ENCODE measurements at places on chromosomes 7 and 10.

GRCh38 chr10:131858118-131858515 is 42.7 kb upstream of the PPP2R2D start:
- no peak for DNase-seq

DNA sequence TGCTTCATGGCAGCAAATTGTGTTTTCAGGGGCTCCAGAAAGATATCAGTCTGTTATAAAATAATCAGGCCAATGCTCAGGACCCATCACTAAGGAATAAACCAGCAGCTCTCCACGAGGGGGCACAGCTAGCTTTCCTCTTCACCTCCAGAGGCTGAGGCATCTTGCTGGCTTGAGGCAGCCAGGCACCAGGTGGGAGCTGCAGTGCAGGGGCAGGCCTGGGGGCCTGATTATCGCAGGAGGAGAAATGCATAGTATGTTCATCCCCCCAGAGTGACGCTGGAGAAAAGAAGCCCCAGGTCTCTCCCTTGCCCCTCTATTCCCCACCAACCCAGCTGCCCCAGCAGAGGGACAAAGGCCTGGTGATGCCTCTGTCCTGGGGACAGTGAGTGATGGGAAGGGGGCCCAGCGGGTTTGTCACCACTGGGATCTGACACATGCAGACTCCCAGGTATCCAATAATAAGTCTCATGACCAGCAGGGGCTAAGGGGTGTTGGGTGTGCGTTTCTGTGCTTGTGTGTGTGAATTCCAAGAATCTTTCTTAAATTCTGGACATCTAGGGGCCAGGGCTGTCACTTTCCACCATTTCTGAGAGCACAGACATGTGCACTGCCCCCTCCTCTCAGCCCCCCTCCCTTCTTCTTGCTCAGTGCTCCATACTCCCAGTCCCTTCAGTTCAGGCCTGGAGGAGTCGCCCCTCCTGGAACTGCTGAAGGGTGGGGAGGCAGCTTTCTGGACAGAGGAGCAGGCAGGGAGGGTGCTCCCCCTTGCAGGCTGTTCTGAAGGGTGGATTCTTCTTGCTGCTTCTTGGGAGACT is 128.1 kb upstream of the FAM20C start:
- DNase-seq: no peak

DNA sequence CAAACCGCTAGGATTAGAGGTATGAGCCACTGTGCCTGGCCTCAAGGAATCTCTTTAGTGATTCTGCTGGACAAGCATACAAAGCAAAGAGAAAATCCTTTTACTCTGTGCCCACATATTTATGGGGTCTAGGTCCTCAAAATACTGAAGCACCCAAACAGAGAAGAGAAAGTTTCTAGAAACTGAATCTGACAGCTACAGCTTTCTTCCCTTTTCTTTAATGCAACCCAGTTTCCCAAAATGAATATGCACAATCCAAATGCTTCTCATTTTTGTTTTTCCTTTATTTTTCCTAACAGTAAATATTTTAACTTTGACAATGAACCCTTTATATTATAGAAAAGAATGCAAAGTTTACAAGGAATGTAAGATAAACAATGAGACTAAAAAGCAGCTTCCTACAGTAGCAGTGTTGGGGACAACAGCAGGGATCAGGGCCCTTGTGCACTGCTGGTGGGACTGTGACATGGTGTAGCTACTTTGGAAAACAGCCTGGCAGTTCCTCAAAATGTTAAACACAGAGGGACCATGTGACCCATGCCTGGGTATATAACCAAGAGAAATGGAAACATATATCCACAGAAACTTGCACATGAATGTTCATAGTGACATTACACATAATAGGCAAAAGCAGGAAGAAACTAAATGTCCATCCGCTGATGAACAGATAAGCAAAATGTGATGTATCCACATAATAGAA is 325.2 kb downstream of the PRPF18 start:
- no peak for DNase-seq

DNA sequence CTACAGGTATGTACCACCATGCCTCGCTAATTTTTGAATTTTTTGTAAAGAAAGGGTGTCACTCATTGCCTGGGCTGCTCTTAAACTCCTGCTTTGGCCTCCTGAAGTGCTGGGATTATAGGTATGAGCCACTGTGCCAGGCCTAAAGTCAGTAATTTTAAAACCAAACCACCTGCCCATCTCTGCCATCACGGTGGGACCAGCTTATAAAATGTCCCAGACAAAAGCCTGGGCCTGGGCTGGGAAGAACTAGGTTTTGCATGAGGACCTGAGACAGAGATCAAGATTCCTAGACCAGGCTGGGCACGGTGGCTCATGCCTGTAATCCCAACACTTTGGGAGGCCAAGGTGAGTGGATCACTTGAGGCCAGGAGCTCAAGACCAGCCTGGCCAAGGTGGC is 395.6 kb downstream of the CALN1 start:
- no peak for DNase-seq

DNA sequence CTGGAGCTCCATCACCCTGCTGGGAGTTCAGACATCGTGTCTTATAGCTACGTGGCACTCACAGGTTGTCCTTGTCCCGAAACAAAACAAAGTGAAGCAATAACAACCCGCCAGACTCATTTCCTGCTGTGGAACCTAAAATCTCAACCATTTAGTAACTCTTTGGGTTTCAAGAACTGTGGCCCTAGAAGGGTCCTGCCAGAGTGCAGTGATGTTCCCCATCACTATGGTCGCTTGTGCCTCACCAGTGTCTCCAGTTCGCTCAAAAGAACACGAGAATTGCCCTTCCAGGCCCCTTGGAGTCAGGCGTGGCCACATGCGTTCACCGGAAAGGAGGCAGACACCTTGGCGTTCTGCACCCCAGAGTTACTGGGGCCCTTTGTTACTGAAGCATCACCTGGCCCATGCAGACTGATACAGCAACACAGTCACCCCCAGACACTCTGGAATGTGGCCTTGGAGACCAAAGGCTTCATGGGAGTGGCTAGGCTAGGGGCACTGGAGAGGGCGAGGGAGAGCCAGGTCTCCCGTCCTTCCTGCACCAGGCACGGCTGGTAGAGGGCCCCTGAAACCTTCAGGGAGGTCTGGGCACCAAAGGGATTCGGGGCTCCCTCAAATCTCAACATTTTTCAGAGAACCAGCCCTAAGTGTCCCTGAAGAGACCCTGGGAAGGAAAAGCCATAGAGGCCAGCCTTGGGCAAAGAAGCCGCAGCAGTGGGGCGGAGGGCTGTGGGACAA is 908 bp downstream of the CRYGN start:
- no peak for DNase-seq

GRCh38 chr10:85532773-85533172 is 833.8 kb downstream of the GRID1 start:
- DNase-seq: no peak

GRCh38 chr10:1195828-1196227 is 139.6 kb downstream of the WDR37 start:
- no peak for DNase-seq

DNA sequence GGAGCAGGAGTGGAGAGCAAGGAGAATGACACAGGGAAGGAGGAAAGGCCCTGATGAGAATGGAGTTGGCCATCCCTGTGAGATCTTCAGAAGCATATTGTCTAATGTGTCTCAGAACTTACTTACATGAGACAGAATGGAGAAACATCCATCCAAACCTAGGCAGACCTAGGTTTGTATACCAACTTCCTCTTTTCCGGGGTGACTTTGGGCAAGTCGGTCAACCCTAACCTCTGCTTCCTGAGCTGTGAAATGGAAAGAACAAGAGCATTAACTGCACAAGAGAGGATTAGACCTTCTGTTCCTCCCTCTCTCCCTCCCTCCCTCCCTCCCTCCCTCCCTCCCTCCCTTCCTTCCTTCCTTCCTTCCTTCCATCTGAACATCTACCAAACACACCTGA is 4.5 kb downstream of the GHRHR start:
- DNase-seq: no peak

DNA sequence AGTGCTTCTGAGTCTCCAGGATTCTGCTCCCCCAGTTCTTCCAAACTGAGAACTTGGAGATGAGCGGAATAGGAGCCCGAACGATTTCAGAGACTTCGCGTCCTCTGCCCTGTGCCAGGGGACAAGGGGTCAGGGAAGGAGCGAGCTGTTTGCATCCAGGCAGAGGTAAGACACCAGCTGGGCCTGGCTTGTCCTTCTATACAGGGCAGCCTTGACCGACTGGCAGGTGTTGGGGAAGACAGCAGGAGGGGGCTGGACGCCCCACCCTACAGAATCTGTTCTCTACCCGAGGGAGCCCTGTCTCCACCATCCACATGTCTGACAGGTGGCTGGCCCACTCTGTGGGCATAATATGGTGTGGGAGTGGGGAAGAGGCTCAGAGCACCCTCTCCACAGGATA is 7.1 kb downstream of the SPOCK2 start:
- no peak for DNase-seq

GRCh38 chr10:123492016-123492415 is 174.1 kb upstream of the GPR26 start:
- DNase-seq: no peak

DNA sequence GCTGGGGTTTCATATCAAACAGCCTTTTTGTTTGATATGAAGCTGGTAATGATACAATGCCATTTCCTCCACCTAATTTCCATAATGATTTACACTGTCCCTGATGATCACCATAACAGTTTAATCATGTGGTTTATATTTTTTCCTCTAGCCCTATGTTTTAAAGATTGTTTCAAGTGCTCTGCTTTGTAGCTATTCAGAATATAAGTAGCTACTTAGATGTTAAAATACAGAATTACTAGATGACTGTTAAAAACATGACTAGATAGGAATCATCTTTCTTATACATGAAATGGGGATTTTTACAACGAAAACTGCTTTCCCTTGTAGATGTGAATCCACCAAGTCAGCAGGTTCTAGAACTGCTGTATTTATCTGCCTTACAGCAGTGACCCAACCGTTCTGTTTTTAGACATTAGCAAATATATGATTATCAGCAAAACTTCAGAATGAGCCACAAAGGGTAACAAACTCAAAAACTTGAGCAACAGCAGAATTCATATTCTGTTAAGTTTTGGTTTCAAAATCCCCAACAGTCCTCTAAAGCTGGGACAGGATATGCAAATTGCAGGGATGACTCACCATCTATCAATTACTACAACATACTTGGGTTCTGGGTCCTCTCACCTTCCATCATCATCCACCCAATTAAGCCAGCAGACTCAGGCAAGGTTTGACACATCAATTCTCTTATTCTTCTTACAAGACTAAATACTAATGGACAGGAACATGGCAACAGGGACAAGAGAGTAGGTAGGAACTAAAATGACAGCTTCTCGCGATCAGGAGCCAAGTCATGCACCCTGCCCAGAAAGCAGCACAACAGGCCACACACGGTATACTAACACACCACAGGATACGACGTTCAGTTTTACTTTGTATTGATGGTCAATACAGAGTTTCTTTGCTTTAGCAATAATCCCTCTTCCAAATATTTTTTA is 83.9 kb downstream of the PIP4K2A start:
- DNase-seq: no peak

- no peak for DNase-seq
These were observed 11.4 kb upstream of the AKR1D1 start for GRCh38 chr7:138064856-138065357.

- DNase-seq: no peak
These were observed 10.1 kb downstream of the PON2 start for GRCh38 chr7:95424716-95425115.

GRCh38 chr10:26528715-26529393 is 90.7 kb downstream of the APBB1IP start:
- DNase-seq: no peak

DNA sequence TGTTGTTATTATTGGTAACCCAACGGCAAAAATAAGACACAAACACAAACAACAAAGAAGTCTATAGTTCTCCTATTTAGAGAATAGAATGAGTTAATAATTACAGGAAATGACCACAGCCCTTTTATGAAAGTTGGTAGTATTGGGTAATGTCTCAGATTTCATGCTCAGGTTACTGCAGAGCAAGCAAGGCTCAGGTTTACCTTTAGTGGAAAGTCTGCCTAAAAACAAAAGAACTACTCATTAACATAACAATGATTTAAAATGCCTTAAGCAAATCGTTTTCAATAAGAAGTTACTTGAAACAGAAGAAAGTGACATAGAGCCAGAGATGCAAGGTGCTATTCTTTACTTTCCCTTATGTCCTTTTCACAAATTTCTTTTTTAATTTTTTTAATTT is 441.2 kb downstream of the PLXDC2 start:
- no peak for DNase-seq

GRCh38 chr10:61759751-61760150 is 97.0 kb downstream of the CABCOCO1 start:
- DNase-seq: no peak

DNA sequence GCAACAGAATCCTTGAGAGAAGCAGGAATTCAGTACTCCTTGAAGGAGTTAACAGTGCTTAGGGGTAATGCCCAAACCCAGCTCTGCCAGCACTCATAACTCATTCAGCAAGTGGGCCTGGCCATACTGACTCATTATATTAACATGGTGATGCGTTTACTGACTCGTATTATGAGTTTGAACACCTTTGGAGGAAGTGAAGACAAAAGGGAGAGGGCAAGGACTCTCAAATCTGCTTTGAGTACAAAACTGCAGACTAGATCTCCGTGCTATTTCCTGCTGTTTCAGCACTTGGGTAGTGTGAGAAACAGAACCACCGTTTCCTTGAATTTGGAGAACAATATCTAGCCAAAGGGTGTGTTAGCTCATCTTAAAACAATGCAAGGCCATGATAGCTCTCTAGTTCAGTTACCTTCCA is 30.8 kb downstream of the SLC16A9 start:
- no peak for DNase-seq

- no peak for DNase-seq
These were observed 53.8 kb downstream of the TAX1BP1 start for GRCh38 chr7:27793780-27794179.

DNA sequence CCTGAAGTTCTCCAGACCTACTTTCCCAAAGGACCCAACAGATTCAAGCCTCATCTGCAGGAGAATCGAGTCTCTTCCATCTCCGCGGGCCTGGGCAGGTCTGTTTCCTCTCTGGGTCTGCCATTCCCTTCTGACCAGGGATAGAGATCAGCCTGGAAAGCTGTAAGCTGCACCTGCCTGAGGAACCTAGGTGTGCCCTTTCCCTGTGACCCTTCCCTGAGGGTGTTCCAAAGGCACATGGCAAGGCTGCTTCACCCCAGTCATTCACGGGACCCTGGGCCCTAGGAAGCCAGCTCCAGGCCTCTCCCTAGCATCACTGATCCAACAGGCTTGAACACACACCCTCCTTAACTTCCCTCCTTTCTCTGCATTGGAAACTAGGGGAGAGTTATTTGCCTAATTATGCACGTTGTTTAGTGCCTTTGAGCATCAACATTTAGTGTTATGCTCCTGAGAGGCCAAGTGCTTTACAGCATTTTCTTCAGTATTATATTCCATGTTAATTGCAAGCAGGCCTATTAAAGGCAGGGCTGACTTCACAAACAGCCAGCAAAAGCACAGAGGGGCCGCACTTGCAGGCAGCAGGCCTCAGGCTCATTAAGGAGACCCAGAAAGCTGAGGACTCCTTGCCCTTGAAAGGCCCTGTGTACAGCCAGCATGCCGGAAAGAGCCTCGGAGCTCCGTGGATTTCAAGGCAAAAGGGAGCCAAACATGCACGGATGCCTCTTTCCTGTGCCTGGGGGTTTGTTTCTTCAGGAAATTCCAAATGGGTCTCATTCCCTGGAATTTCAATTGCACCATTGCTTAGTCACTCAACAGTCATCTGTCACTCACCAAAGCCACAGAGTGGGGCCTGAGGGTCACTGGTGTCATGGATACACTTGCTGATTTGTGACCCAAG is 91.0 kb upstream of the FAM20C start:
- DNase-seq: no peak
